ENCODE measurements at places on chromosomes 12 and 14. TPM values are rescaled to one million over a fixed set of nuclear protein-coding genes. Genes with fewer than 3 reads are reported as not detected.

DNA sequence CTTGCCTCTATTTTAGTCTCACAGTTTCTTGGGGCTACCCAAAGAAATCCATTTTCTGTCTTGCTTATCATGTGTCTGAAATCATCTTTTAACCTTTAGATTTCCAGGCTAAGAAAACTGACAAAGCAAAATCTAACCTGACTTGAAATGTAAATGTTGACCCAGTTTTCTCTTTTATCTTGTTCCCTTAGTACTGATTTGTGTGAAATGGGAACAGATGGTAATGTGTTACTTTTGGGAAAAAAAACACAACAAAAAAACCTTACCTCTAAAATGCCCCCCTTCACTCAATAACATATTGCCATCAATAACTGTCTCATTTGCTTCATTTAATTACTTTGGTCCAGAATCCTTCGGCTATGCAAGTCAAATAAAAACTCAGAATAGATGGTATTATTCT, 383.2 kb upstream of the DCN start:
- no peak for DNase-seq

GRCh38 chr14:41137741-41138140, 468.9 kb upstream of the LRFN5 start:
- DNase-seq = no peak

DNA sequence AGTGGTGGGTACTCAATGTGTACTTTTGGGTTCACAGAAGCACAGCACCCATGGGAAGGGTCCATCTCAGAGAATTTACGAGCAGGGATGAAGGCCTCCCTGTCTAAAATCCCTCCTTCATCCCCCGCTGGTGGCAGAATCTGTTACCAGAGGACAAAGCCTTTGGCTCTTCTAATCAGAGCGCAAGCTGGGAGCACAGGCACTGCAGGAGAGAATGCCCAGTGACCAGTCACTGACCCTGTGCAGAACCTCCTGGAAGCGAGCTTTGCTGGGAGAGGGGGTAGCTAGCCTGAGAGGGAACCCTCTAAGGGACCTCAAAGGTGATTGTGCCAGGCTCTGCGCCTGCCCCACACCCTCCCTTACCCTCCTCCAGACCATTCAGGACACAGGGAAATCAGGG, 1.5 kb upstream of the GPR162 start:
- DNase-seq = no peak

The REM2 gene
- 0.84 TPM for polyA plus RNA-seq

The SPATS2 gene
- 77.0 TPM for polyA plus RNA-seq

The SLC10A1 gene
- 0.18 TPM for polyA plus RNA-seq

The CCDC197 gene
- polyA plus RNA-seq = not detected

The TAS2R20 gene
- polyA plus RNA-seq = 3.8 TPM

The FGF6 gene
- polyA plus RNA-seq = not detected

Measured in right lung (tissue), 10 donors.